ENCODE measurements at places on chromosomes 5 and 9.
A peak's percentile ranks its signal among the peaks of the same experiment; 100 is the strongest.

- DNase-seq = no peak
Observed at GRCh38 chr5:107878661-107879060, 207.9 kb upstream of the EFNA5 start.

DNA sequence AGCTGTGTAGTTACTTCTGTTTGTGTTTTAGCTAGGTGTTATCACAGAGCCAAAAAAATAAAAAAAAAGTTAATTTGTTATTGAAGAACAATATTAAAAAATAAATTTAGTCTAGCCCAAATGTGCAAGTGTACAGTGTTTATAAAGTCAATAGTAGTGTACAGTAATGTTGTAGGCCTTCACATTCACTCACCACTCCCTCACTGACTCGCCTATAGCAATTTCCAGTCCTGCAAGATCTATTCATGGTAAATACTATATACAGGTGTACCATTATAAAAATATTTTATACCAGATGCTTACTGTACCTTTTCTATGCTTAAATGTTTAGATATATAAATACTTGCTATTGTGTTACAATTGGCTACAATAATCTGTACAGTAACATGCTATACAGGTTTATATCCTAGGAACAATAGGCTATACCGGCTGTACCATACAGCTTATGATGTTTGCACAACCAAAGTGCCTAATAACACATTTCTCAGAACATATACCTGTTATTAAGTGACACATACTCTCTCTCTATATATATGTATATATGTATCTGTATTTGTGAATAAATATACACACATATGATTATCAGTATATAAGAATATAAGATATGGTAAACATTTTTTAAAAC lies 341.4 kb upstream of the EDIL3 start:
- no peak for DNase-seq

GRCh38 chr9:30995956-30996738 lies 1388.3 kb upstream of the ACO1 start:
- no peak for DNase-seq

GRCh38 chr5:52910071-52910470 lies 79.1 kb upstream of the ITGA2 start:
- no peak for DNase-seq

DNA sequence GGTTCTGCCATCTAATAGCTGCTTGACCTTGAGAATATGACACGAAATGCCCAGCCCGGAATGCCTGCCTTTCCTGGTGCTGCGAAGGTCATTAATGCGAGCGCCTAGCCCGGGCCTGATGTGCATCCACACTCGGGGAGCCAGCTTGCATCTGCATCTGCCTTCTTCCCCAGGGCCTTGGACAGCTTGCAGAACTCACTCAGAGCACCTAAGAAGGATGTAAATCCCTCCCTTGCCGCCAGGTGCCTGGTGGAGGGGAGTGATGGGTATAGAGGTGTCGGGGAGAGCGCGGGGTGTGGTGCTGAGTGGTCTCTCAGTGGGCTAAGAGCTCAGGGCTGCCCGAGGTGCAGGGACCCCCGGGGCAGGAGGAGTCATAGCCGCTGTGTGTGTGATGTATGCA lies 127.2 kb downstream of the MRPL36 start:
- no peak for DNase-seq

- no peak for DNase-seq
Observed at GRCh38 chr5:177103523-177104253, 17.0 kb downstream of the FGFR4 start.

DNA sequence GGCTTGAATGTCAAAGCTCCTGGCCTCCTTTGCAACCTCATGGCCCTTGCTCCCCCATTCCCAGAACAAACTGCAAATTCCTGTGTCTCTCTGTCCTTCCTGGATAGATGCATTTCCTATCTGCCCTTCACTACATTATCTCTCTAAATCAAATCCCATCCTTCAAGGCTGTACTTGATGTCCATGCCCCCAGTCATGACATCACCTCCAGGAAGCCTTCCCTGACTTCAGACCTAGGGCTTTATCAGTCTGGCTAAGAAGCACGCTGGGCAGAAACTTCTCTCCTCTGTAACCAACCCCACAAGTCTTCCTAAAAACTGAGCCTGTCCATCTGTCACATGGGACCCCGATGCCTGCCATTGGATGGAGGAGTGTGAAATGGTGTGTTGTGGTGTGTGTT lies 25.7 kb upstream of the TNIP1 start:
- no peak for DNase-seq

DNA sequence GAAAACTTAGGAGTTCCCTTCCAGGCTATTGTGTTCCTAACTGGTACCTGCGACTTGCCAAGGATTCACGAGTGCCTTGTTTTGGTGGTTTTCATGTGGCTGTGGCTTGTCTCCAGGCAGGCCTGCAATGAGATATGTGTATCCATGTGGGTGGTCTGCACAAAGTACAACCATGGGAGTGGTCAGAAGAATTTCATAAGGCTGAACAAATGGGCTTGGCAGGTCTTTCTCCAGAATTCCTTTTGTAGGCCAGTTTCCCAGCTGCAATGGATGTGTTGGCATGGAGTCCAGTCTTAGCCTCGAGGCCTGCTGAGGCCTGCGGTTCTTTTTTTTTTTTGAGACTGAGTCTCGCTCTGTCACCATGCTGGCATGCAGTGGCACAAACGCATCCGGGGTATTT lies 28.8 kb upstream of the MELK start:
- peak; percentile 71 for DNase-seq

DNA sequence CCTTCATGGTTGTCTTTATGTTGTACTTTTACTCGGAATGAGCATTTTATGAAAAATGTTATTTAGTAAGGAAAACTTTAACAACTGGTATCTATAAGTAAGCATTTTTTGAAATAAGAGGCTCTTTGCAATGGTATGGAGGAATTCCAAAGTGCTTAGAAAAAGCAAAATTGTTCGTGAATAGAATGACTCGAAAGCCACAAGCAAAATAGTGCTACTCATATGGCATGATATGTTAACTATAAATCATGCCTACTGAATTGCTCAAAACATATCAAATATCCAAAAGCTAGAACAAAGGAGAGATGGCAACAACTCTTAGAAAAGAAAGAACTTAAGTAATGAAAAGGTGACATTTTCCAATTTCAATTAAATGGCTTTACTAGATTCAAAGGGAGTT lies 216.3 kb downstream of the KIAA0825 start:
- no peak for DNase-seq

- DNase-seq = peak; percentile 39
Observed at GRCh38 chr5:140182803-140183367, 7.9 kb downstream of the CYSTM1 start.

GRCh38 chr9:15191378-15191777 lies 115.6 kb downstream of the TTC39B start:
- DNase-seq = no peak

DNA sequence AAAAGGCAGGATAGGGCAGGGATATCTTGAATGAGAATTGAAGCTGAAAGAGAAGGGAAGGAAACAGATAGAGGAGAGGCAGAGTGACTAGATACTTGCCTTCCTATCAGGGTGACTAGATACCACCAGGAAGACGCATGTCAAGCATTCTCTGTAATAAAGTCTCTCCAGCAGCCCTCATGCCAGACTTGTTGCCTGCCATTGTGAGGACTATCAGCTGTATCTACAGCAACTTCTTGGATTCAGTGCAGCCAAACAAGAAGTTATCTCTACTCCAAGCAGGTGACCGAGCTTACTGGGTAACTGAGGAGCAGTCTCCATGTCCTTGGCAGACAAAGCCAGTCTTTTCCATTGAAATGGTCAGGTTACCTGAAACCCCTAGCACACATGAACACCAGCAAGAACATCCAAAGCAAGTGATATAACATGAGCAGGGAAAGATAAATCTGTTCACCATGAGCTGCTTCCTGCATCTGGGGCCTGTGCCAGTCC lies 9.3 kb downstream of the SH3RF2 start:
- no peak for DNase-seq

DNA sequence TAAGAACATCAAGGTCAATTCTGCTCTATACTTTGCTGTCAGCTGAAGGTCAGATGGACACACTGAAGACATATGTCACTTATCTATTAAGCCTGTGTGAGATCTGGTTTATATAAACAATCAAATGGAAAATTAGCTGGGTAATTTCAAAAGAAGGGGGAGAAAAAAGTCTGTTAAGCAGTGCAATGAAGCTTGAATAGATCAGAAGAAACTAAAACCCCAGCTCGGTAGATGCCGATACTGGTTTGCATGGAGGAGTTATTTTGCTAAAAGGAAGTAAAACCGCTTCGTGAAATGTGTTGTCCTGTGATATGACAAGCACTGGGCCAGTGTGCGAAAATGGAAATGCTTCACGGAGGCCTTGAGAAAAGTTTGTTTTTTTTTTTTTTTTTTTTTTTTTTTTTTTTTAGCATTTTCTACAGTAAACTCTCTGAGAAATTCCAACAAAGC lies 148.8 kb downstream of the MEF2C start:
- no peak for DNase-seq

- DNase-seq = no peak
Observed at GRCh38 chr5:150120617-150121447, 34.5 kb upstream of the CSF1R start.

DNA sequence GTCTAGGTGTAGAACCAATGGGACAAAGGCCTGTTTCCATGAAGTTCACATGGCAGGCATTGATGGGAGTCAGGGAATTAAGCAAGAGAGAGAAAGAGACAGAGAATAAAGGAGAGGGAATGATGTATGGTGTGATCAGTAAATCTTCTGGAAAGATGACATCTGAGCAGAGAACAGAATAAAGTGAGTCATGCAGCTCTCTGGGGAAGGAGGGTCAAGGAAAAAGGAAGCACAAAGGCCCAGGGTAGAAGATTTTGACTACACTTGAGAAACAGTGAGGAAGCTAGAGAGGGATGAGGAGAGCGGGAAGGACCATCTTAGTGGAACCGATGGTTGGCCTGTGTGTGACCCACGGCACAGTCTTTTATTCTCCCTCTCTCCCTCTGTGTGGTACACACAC lies 425.9 kb downstream of the SPOCK1 start:
- no peak for DNase-seq

DNA sequence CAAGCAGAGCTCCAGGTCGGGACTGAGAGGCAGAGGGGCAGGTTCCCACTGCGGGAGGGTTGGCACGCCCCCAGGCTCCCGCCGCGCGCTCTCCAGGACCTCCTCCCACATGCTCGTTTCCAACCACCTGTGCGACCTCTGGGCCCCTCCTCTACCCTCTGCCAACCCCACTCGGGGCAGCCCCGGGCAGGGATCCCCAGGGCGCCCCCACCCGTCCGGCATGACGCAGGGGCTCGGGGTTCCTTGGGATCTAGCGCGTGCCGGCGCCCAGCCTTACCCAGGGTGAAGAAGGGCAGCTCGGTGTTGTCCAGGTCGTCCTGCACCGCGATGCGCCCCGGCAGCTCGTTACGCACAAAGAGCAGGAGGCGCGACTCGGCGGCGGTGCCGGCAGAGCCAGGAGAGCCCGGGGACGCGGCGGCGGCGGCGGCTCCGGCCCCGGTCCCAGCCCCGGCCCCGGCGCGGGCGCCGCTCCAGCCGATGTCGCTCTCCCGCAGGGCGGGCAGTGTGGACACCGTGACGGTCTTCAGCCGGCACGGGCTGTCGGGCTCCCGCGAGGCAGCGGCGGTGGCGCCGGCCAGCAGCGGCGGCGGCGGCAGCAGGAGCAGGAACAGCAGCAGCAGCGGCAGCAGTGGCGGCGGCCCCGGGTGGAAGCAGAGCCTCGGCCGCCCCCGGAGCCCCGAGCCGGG lies 494 bp downstream of the ASTN2 start:
- no peak for DNase-seq
